ENCODE measurements at places on chromosomes 11 and 22. TPM values are rescaled to one million over a fixed set of nuclear protein-coding genes. Genes with fewer than 3 reads are reported as not detected.
A peak's percentile ranks its signal among the peaks of the same experiment; 100 is the strongest.

The RIBC2 gene
- polyA plus RNA-seq = 2.0 TPM

DNA sequence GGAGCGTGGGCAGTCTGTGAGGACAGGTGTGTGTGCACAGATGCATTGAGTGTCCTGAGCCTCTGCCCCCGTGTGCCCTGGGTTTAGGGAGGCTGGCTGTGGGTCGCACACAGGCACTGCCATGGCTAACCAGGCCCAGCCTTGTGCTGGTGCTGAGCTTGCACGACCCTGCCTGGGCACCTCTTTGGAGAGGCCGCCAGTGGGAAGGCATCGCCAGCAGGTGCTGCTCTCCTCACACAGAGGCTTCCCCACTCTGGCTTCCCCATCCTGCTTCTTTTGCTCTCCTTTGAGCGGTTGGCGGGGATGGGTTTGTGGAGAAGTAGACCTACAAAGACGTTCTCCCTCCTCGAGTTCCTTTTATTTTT is 4.1 kb downstream of the WNT7B start:
- DNase-seq = no peak

The GGTLC2 gene
- not detected for polyA plus RNA-seq

GRCh38 chr11:65708451-65708850 is 3.6 kb upstream of the KAT5 start:
- DNase-seq = no peak

The ZP1 gene
- not detected for polyA plus RNA-seq

GRCh38 chr11:214083-214482 is 6.6 kb downstream of the RIC8A start:
- no peak for DNase-seq

DNA sequence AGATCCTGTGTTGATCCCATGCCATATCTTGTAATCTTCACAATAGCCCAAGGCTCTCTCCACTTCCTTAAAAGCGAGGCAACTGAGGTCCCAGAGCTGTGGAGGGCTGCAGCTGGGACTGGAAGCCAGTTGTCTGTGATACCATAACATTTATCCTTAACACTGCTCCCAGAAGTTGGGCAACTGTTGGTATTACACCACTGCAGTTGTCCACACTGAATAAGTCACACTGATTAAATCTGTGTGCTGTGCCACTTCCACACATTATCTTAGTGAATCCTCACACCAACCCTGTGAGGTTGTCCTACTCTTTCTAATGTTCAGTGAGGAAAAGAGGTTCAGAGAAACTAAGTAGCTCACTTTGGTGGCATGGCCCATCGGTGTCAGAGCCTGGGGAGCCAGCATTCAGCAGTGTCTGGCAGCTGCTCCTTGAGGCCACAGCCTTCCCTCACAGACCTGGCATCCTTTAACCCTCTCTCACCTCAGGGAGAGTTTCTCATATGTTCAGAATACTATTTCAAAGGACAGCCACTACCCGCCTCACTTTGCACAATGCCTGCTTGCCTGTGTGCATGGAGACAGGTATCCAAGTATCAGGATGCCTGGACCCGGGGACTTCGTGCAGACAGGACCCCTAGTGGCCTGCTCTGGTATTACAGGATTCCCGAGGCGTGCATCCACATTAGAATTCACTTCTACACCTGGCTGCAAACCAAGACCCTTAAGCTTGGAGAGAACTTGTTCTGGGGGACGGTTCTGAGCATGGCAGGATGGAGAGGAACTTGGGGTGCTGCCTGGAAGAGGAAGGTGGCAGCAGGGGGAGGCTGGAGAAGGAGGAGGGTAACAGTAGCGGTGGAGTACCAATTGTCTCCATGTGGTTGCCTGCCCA is 221.9 kb upstream of the TBCEL start:
- DNase-seq = peak; percentile 63

The SLC22A6 gene
- polyA plus RNA-seq = 0.15 TPM

DNA sequence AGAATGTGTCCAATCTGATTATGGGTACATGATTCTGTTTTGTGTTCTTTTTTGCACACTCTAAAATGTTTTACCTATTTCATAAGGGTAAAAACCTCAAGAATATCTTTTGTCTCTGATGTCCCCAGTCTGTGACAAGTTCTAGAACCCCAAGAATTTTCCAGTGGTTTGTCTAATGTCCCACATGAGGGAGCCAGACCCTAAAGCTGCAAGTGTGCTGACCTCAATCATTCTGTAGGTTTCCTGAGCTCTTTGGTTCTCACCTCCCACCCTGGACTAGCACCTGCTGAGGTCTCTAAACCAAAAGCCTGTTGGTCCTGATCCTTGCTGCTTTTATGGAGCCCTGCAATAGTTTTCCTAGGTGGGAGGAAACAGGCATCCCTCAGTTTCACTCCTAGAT is 149.8 kb upstream of the MPPED2 start:
- DNase-seq = no peak

DNA sequence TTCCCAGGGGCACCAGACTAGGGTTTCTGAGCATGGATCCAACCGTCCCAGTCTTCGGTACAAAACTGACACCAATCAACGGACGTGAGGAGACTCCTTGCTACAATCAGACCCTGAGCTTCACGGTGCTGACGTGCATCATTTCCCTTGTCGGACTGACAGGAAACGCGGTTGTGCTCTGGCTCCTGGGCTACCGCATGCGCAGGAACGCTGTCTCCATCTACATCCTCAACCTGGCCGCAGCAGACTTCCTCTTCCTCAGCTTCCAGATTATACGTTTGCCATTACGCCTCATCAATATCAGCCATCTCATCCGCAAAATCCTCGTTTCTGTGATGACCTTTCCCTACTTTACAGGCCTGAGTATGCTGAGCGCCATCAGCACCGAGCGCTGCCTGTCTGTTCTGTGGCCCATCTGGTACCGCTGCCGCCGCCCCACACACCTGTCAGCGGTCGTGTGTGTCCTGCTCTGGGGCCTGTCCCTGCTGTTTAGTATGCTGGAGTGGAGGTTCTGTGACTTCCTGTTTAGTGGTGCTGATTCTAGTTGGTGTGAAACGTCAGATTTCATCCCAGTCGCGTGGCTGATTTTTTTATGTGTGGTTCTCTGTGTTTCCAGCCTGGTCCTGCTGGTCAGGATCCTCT is 709 bp downstream of the MRGPRX4 start:
- DNase-seq = no peak

- no peak for DNase-seq
These were observed 4.9 kb downstream of the RFPL2 start for GRCh38 chr22:32199961-32200360.

DNA sequence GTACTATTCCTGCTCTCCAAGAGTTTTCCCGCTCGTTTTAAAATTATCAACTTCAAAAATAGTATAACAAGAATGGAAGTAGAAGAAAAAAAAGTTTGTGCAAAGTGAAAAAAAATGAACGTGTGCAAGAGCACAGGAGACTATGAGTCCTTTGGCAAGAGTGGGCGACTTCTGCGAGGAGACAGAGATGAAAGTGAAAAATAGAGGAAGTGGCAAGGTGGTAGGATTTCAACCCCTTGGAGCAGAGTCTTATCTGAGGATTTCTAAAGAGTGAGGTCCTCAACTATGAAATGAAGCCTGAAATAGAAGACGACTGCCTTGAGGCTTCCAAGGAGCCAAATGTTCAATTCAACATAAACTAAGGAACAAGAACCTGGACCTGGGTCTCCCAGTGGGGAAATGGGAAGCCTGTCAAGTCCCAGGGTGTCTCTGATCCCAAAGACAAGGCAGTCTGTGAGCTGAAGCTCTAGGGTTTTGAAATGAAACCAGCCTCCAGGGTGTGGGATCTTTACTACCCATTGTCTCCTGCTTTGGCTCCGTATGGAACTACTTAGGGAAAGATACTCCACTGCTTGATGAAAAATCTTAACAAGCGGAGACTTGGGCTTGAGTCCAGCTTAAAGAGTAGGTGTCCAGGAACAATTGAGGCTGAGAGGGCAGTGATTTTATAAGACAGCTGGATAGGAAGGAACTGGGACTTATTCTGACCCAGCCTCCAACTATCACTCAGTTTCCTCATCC is 4.8 kb downstream of the P4HA3 start:
- DNase-seq = no peak

The TSPAN32 gene
- 1.8 TPM for polyA plus RNA-seq

GRCh38 chr11:63920126-63920938 is 3.4 kb upstream of the RCOR2 start:
- peak; percentile 68 for DNase-seq

- no peak for DNase-seq
These were observed 56.5 kb upstream of the ANO1 start for GRCh38 chr11:70021586-70021985.

The FUT4 gene
- 5.8 TPM for polyA plus RNA-seq

GRCh38 chr22:45544588-45545170 is 42.0 kb downstream of the FBLN1 start:
- DNase-seq = no peak

DNA sequence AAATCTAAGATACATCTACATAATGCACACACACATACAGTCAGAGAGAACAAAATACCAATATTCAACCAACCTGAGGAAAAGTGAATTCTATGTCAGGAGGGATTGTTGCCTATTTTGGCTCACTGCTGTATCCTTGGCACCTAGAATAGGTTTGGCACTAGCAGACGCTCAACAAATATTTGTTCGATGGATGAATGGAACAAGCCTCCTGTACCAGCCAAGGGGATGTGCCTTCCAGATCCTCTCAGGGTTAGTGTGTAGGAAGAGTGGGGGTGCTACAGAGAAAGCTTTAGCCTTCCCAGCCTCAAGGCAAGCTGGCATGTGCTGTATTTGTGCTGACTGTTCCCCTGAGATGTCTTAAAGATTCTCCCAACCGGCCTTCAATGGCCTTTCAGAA is 23.3 kb upstream of the POU2AF1 start:
- DNase-seq = no peak

The RASL10A gene
- polyA plus RNA-seq = not detected

The LMO2 gene
- not detected for polyA plus RNA-seq

The MUC5AC gene
- not detected for polyA plus RNA-seq

DNA sequence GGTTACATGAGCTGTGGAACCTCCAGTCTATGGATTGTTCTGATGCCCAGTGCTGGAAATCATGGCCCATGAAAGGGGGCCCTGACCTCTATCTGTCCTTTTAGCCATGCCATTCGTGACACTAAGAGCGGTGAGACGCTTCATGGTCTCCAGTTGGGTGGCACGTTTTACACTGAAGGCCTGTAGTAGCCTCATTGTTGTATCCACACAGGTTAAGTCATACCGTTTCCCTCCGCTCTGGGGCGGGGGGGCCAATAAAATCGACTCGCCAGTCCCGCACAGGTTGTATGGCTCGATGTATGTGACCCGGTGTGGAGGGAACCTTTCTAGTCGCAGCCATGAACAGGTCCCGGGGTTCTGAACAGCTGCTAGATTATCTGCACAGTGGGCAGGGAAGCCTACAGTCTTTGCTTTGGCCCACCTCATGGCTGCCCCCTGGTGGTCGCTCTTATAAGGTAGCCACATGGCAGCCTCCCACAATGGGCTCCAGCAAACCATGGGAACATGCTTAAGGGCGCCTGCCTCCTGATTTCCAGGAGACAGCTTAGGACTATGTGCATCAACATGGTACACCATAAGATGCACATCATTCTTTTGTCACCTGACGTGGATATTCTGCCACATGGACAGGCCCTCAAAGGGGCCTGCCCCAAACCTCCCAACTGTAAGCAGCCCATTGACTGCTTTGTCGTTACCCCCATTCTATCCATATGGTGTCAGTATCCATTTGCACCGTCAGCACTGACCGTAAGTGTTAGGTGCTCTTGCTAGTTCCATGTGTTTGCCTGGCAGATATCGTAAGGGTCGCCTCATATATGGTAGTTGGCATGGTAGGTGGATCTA is 19.7 kb upstream of the APOL3 start:
- peak; percentile 51 for DNase-seq

The IGLL1 gene
- 0.58 TPM for polyA plus RNA-seq

DNA sequence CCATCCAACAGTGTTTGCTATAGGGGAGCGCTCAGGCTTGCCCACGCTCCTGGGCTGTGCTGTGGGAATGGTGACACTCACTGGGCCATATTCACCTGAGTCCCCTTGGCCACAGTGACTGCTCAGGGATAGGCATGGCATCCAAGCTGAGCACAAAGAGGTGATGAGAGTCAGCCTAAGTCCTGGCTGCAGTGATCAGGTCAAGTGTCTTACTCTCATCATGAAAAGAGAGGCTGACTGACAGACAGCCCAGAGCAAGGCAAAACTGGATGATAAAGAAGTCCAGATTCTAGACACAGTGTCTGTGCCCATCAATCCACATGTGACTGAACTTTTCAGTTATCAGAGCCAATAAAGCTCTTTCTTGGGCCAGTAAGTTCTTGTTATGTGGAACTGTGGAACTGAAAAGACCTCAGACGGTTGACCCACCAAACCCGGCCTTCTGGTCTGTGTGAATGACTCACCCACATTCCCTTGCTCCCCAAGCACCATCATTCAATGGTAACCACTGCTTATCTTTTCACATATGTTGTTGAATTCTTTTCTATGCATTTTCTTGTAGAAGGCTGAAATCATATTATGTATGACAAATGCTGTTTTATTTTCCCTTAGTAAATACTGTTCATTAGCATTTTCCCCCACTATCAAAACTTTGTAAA is 43.2 kb upstream of the YPEL1 start:
- no peak for DNase-seq

The OR6A2 gene
- not detected for polyA plus RNA-seq

The LDHAL6A gene
- 0.94 TPM for polyA plus RNA-seq

- DNase-seq = no peak
These were observed 79.6 kb downstream of the GRK3 start for GRCh38 chr22:25644122-25644521.

The RIMBP3B gene
- polyA plus RNA-seq = 0.05 TPM

DNA sequence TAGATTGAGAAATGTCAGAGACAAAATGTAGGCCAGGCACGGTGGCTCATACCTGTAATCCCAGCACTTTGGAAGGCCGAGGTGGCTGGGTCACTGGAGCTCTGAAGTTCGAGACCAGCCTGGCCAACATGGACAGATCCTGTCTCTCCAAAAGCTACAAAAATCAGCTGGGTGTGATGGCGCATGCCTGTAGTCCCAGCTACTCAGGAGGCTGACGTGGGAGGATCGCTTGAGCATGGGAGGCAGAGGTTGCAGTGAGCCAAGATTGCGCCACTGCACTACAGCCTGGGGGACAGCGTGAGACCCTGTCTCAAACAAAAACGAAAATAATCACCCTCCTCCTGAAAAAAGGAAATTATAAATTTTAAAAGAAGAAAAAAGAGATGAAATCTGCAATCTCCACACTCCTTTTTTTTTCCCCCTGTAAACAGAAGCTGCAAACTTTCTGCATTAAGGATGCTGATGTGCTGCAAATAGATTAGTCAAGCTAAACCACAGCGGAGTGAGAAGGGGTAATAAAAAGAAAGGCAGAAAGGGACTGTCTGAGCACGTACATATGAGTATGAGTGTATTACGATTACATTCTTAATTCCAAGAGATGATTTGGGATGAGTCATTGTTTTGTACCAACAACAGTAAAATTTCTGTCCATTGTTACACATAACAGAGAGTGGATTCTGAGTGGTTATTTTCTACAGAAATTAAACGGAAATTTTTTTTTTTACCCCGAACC is 87.3 kb downstream of the SIK3 start:
- no peak for DNase-seq

DNA sequence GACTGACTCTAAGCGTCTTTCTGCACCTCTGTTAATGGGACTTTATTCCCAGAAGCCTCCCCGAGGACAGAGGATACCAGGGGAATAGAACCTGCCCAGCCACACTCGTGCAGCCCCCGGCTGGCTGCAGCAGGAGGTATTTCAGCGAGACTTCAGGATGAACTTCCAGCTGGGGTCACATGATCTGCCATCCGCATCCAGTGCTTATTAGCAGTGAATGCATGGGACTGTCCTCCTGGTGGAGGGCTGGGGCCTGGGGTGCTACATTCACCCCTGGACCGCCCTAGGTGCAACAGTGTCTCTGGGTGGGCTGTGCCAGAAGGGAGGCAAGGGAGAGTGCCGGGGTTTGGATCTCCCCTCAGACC is 1.6 kb downstream of the DUSP8 start:
- DNase-seq = no peak

- DNase-seq = no peak
These were observed 61.7 kb downstream of the FLI1 start for GRCh38 chr11:128755564-128755963.
